ENCODE measurements at places on chromosomes 2 and 18. TPM values are rescaled to one million over a fixed set of nuclear protein-coding genes. Genes with fewer than 3 reads are reported as not detected.

DNA sequence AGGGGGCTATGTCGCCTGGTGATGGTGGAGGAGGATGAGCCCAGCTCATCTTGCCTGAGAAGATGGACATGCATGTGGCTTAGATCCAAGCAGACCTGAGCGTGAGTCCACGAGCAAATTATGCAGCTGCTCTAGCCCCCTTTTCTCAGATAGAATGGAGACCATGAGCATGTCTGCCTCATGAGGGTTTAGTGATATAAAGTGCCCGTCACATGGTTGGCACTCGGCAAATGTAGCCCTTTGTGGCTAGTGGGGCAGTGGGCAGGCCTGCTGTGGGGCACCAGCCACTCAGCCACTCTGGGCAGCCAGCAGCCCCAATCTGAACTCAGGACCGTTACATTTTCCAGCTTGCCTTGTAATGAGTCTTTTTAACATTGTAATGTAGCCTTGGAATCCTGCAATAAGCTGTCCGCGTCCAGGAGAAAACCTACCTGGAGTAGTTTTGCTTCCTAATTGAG is 92.1 kb upstream of the HS6ST1 start:
- peak; percentile 62 for DNase-seq

DNA sequence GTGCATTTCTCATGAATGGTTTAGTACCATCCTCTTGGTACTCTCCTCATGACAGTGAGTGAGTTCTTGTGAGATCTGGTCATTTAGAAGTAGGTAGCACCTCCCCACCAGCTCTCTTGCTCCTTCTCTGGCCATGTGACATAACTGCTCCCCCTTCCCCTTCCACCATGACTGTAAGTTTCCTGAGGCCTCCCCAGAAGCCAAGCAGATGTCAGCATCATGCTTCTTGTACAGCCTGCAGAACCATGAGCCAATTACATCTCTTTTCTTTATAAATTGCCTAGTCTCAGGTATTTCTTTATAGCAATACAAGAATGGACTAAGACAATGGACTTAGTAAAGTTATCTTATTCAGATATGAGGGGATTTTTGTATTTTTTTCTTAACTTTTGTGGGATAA is 43.0 kb downstream of the FTCDNL1 start:
- no peak for DNase-seq

GRCh38 chr2:8548065-8548618 is 133.7 kb upstream of the ID2 start:
- no peak for DNase-seq

DNA sequence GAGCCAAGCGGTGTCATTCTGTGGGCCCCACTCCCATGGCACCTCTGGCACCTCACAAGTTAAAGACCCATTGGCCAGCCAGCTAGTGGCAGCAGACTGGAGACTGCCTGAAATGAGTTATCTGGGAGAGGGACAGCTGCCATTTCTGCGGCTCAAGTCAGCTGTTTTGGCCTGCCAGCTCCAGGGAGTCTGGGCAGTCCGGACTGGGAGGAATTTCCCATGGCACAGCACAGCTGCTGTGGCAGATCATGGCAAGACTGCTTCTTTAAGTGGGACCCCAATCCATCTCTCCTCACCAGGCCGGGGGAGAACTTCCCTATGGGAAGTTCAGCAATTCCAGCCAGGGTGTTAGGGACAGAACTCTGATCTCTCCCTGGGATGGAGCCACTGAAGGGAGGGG is 2187.6 kb upstream of the CELF4 start:
- DNase-seq: no peak

- no peak for DNase-seq
These were observed 28.8 kb downstream of the MYL1 start for GRCh38 chr2:210286123-210286680.

GRCh38 chr2:65608466-65608865 is 176.1 kb upstream of the SPRED2 start:
- no peak for DNase-seq

DNA sequence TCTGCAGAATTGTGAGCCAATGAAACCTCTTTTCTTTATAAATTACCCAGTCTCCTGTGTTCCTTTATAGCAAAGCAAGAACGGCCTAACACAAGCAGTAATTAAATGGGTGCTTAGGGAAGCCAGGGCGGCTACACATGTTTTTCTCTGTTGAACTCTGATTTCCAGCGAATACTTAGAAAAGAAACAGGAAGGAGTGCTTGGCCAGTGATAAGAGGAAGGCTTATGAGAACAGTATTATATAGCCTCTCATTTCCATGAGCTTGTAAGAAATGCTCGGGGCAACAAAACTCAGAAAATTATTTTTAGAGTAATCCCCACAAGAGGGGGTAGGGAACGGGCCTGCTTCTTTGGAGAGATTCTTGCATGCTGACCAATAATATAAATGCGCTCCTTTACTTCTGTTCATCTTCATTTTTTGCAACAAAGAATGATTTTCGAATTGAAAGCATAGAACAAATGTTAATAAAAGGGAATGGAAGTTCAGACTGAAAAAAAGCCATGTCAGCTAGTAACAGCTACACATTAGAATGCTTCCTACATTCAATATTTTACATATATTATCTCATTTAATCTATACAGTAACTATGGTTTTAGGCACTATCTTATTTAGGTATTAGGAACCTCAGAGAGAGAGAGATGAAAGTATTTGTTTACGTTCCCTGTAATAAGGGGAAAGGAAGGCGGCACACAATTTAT is 49.7 kb upstream of the CCDC85A start:
- DNase-seq: no peak

- no peak for DNase-seq
These were observed 5.5 kb upstream of the CYP27A1 start for GRCh38 chr2:218776488-218776887.

GRCh38 chr2:181780657-181781056 is 100.3 kb upstream of the NEUROD1 start:
- no peak for DNase-seq

DNA sequence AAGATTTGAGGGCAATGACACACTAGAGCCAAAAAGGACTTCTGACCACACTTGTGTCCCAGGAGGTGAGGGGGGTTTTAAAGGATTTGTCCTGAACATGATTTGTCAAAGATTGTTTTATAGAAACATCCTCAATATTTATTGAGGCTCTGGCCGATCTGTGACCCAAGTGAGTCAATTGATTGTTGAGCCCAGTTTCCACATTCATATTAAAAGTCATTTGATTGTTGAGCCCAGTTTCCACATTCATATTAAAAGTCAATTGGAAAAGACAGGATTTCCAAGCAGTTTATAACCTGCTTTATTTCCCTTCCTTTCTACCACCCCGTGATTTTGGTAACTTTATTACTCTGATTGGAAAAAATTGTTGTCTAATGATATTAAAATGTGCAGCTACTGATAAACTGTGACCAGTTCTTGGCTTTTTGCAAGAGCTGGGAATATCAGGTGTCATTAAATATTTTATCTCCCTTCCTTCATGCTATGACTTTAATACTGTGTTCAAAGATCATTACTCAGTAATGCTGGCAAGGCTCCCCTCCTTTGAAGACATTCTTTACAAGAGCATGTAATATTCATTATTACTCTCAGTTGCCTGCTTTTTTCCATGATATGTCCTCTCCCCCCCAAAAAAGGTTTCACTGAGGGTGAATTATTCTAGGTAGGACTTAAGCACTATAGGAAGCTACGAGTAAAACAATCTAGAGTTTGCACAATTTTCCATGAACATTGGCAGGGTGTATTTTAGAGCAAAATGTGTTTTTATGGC is 75.3 kb downstream of the HRH4 start:
- no peak for DNase-seq

GRCh38 chr2:176370467-176371171 is 101.4 kb downstream of the MTX2 start:
- no peak for DNase-seq

DNA sequence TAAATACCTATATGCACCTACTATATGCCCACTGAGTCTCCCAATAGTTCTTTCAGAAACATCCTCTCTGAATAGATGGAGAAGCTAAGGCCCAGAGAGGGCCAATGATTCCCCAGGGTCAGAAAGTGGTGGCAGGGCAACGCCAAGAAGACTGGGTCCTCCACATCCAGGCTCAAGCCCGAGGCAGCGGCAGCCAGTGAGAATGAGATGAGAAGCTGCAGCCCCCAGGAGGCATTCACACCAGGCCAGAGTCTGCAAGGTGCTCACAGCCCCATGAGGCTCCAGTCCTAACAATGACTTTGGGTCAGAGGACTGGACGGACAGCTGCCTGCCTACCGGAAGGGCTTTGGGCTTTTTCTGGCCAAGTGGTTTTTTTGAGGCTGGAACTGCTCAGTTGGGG is 3.5 kb downstream of the TEX261 start:
- DNase-seq: peak; percentile 53

DNA sequence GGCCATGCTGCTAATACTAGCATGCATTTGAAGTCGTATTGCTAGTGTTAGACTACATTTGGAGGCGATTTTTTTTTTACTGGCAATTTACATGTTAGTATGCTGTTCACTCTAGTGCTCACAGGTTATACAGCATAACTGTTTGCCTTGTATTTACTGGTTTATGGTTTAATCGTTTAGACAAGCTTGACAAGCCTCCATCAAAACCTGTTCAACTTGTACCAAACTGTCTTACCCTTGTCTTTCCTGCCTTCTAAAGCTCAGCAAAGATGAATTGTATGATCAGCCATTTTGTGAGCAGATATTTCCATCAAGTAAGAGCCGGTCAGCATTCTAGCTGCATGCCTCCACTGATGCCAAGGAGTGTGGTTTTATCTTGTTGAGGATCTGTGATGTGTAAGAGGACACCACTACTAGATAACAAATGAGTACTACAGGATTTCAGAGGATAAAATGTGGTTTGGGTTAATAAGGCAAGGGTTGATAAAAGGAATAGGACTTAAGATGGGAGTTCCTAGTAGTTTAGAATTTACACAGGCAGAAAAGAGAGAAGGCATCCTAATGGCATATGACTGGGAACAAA is 68.4 kb upstream of the ITM2C start:
- no peak for DNase-seq

DNA sequence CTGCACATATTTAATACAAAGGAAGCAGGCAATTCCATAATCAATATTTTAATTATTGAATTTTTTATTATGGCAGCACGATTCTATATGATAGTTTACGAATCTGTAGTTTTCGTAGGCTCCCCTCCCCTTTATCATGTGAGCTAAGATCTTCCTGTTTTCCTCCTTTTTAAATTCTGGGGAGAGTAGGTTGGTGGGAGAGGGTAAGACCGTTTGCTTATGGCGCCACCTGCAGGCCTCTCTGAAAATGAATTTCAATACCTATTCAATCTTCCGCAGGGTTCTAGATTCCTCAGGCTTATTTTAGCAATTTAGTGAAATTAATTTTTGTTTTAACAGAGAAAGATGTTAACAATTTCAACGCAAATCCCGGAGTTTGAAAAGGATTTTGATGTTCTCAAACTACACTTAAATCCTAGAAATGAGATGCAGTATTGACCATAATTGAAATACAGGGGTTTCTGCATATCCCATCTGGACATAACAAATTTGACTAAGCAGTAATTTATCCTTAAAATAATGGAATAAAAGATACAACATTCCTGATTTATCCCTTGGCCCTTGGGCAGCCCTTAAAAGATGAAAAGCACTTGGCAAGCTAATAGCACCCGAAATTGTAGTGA is 12.8 kb upstream of the GBX2 start:
- no peak for DNase-seq

DNA sequence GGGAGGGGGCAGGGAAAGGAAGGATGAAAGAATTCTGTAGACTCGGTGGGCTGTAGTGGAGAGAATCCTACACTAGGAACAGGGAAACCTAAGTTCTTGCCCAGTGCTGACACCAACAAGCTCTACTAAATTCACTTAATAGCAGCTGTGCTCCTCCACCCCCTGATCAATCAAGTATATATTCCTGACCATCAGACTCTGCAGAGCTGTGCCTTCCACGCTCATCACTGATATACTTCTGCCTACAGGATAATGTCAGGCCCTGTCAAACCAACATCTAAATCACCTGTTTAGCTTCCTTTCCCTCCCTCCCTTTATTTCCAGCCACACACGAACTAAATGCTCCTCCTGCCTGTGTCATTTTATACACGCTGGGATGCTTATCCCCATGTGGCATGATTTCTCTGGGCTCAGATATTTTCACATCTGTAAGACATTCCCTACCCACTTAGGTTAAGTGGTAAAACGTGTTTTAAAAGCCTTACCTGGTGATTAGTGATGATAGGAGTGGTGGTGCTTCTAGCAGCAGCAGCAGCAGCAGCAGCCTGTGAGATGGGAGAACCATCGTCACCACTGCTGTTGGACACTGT is 301.9 kb downstream of the LRRTM1 start:
- DNase-seq: no peak

Gene TUBB8B
- not detected for total RNA-seq

Gene LRP2
- 0.30 TPM for total RNA-seq

Gene RNF144A
- 11.7 TPM for total RNA-seq

Gene DLX1
- not detected for total RNA-seq

Gene PIEZO2
- total RNA-seq: 0.46 TPM

Gene CLEC4F
- total RNA-seq: 0.13 TPM

Gene AFTPH
- total RNA-seq: 13.6 TPM

Gene SLC4A5
- 3.6 TPM for total RNA-seq

Gene MYCN
- 0.43 TPM for total RNA-seq

Gene LCLAT1
- total RNA-seq: 39.9 TPM

Gene LHCGR
- 0.24 TPM for total RNA-seq

Gene POTEI
- total RNA-seq: not detected

Gene KIF5C
- 0.73 TPM for total RNA-seq

Measured in cardiac septum (tissue), 1 donor.